Right ventricle myocardium superior (tissue), 1 donor: ENCODE measurements at places on chromosomes 5 and 9. TPM values are rescaled to one million over a fixed set of nuclear protein-coding genes. Genes with fewer than 3 reads are reported as not detected.
A peak's percentile ranks its signal among the peaks of the same experiment; 100 is the strongest.

GRCh38 chr5:94463739-94464138, 154.7 kb downstream of the KIAA0825 start:
- no peak for DNase-seq

GRCh38 chr5:35198075-35198474, 32.2 kb downstream of the PRLR start:
- peak; percentile 71 for DNase-seq

DNA sequence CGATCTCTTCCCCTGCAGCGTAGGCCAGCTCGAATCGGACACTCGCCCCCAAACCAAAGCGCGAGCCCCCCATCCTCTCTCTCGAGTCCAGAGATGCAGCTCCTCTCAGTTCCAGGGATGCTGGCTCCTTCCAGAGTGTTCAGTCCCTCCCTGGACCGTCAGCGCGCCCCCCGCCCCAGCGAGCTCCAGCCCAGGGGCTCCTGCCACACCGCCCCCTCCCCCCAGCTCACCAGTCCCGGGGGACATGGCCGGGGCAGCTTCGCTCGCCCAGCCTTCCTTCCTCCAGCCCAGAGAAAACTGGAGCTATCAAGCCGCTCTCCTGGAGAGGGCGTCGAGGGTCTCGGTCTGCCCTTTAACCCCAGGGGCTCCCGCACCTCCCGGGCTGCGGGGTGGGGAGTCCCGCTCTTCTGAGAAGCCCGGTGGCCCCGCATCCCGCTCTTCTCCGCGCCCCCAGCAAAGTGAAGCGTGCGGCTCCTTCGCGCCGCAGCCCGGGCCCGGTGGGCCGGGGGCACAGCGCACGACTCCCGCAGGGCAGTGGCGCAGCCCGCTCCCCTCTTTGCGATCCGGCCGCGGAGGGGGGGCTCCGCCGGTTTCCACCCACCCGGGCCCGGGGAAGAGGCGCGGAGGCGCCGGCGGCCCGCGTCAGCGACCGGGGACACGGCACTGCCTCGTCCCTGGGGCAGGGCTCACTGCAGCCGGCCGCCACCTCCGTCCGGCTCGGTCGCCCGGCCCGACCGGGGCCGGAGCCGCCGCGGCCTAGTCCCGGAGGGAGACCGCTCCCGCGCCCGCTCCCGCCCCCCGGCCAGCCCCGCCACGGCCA, 587 bp downstream of the MIER3 start:
- peak; percentile 43 for DNase-seq

GRCh38 chr9:10983251-10983650, 370.4 kb upstream of the PTPRD start:
- no peak for DNase-seq

- DNase-seq, result peak; percentile 23
Measured at GRCh38 chr5:1787472-1788047, 12.1 kb downstream of the MRPL36 start.

DNA sequence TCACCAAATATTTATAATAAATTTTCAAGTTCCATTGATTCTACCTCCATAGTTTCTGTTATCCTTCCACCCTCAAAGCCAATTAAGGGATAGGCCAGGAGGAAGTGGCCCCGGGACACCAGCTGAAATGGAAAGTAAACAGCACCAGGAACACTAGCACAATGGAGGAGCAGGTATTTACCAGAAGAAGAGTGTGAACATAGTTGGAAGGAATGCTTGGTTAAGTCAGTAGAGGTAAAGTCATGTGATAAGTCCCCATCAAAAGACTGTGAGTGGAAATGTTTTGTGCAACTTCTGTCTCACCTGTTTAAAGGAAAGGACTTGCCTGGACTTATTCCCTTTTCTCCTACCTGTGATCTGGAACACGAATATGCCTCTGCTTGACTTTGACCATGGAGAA, 146.7 kb upstream of the RAI14 start:
- no peak for DNase-seq

DNA sequence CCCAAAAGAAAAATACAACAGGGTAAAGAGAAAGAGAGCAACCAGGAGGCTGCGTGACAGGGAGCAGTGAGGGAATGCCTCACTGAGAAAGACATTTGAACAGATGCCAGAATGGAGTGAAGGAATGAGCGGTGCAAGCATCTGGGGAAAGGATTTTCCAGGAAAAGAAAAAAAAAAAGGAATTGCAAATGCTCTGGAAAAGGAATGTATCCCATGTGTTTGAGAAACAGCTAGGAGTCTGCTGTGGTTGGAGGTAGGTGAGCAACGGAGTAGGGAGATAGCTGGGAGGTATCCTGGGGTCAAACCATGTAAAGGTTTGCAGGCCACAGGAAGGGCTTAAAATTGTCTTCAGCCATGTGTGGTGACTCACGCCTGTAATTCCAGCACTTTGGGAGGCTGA, 23.6 kb upstream of the CEMIP2 start:
- no peak for DNase-seq

- DNase-seq, result no peak
Measured at GRCh38 chr9:71001780-71002386, 119.5 kb downstream of the TRPM3 start.

Gene PCDHB14
- 3.3 TPM for total RNA-seq

Gene LCN12
- total RNA-seq, result 2.1 TPM
